ENCODE measurements at places on chromosomes 4 and X.

- no peak for DNase-seq
Measured at GRCh38 chr4:714087-714486, 8.5 kb downstream of the PCGF3 start.

GRCh38 chr4:45453258-45453853, 670.5 kb downstream of the GABRG1 start:
- DNase-seq: no peak

DNA sequence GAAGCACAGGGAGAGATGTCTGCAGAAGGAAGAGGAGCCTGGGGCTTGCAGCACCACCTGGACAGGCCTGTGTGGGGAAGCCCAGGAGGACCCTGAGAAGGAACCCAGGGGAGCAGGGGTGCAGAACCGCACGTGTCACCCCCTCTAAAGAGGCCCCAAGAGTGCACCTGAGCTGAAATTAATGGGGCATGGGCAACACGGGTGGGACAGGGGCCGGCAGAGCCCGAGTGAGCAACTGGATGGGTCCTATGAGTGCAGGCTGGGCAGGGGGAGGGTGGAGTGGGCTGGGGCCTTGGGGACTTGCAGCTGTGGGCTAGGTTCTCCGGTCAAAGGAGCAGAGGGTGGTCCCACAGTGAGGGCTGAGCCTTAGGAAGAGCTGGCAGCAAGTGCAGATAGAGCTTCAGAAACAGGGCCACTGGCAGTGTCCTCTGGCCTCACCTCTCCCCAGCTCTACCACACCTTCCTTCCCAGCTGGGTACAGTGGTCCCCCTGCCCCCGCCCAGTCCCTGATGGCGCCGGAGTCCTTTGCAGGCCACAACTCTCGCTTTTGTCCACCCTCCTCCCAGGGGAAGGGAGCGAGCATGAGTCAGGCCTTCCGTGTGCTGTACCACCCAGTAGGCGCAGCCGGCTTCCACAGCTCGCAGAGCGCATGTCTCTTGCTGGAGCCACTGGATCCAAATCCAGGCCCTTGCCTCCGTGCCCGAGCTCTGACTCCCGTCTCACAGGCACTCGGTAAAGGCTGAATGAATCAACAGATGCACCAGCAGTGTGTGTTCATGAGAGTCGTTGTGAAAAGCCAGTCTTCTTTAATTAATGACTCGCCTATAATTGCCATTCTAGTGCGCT, 131.6 kb downstream of the HMX1 start:
- DNase-seq: no peak

DNA sequence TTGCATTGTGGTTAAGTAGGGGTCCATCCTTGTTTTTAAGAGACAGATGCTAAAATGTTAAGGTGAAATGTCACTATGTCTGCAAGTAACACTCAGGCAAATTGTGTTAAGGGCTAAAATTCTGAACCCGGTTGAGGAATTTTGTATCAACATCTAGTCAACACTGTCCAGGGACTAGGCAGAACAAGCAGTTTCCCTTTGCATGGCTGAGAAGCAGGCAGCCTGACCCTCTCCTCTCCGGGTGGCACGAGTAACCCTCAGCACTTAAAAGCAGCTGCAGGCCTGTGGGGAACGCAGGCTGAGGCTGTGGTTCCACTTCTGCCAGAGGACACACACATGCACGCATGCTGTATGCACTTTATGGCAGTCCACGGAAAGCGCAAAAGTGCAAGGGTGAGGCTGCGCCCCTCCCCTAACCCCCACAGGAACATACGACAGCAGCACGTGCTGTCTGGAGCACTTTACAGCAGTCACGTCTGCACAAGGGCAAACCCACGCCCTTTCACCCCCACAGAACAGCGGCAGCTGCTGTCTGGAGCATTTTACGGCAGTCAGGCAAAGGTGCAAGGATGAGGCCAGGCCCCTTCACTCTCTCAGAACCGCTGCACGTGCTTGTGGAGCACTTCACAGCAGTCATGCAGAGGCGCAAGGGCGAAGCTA, 619 bp upstream of the MPC1L start:
- no peak for DNase-seq

DNA sequence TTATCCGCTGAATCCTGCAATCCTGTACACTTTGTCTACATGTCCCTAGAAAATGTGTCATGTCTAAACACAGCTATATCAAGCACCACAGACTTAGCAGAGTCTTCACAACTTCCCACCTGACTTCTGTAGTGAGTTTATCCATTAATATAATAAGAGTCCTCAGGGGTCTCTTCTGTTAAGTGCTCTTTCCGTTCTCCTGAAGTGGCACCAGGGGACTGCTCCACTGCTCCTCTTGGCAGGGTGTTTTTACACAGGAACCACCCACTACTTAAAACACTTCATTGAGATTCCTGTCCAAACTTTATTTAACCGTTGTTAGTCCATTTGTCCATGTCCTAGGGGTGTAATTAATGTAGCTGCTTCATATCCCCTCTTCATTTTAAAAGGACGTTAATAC, 1000.4 kb downstream of the STPG2 start:
- DNase-seq: no peak

DNA sequence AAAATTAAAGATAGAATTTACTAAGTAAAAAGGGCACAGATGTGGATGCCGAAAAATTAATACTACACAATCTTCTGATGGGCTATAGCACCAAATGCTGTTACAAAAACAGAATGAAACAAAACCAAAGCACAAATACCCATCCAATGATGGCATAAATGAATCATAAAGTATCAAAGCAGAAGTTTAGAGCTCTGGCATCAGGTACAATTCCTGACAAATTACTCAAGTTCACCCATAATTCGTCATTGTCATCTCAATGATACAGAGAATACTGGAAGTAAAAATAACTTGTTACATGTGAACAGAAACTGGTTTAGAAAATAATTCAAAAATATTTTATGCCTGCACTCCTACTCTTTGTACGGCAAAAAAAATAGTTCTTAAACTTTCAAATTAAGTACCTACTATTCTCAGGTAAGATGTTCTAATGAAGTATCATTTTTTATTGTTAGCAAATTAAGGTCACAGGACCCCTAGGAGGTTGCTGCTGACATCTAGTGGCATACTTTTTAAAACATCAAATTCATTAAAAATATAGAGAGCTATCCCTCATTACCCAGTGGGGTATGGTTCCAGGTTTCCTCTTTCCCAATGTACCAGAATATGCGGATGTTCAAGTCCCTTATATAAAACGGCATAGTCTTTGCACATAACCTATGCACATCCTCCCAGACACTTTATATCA, 126.1 kb downstream of the INPP4B start:
- no peak for DNase-seq

DNA sequence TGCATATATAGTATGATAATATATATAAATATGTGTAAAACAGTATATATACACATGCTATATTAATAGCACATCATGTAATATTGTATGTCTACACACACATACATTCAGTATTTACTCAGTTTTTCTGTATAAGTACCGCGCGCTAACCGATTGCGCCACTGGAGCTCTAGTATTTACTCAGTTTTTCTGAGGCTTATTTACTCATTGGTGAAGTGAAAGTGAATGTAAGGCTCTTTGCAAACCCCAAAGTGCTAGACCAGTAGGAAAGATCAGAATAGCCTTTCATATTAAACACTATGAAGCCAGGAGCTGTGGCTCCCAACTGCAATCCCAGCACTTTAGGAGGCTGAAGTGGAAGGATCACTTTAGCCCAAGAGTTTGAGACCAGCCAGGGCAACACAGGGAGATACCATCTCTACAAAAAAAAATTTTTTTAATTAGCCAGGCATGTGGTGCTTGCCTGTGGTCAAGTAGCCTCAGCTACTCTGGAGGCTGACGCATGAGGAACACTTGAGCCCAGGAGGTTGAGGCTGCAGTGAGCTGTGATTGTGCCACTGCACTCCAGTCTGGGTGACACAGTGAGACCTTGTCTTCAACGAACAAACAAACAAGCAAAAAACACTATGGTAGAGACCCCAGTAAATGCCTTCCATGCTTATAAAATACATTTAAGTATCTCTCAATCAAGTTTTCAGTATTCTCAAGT, 125.8 kb downstream of the KIT start:
- DNase-seq: no peak

- no peak for DNase-seq
Measured at GRCh38 chr4:70667740-70668535, 1.6 kb upstream of the JCHAIN start.

- no peak for DNase-seq
Measured at GRCh38 chr4:143358923-143359643, 22.4 kb downstream of the GAB1 start.

GRCh38 chrX:120302434-120302833, 8.8 kb downstream of the TMEM255A start:
- DNase-seq: no peak

DNA sequence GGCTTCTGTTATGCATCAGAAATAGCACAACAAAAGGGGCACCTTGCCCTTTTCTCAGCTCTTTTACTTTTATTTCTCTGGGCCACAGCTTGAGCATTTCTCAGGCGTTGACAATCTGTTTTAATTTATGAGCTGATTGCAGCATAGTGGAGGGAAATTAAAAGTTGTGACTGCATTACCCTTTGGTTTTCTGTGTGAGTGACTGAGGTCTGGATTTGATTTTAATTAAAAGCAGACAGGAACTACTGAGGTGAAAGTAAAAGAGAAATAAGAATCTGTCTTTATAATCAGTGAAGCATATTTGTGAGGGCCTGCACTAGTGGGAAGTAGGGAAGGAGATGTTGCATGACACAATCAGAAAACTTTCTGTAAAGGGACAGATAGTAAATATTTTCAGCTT, 43.4 kb upstream of the GEMIN8 start:
- DNase-seq: no peak

GRCh38 chrX:119410027-119410819, 11.1 kb downstream of the SLC25A43 start:
- peak; percentile 60 for DNase-seq

- DNase-seq: no peak
Measured at GRCh38 chr4:165204462-165204830, 2.9 kb upstream of the KLHL2 start.

DNA sequence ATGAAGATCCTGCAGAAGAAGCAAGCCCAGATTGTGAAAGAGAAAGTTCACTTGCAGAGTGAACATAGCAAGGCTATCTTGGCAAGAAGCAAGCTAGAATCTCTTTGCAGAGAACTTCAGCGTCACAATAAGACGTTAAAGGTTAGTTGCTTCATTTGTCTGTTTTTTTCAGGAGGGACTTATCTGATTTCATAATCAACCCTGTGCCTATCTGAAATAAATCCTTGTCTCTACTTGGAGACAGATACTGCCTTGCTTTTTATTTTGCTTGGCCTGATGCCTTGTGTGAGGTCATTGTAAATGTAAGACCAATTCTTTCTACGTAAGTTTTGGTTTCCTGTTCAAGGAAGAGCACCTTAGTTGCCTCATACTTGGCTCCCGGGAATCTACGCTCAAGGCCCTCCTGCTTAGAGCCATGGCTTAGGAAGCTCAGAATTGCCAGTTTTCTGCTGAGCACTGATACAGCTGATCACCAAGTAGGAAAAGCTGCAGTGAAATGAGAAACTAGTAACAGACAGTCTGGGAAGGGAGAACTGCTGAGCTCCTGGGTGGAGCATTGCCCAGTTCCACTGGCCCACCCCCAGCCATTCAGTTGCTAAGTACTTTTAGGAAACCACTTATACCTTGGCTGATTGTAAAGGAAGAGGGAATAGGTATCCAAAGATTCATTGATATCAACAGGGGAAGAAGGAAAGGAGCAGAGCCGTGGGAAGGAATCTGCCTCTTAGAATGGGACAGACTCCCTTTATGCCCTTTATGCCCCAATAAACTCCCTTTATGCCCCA, 41.8 kb downstream of the RBBP7 start:
- DNase-seq: peak; percentile 48

- no peak for DNase-seq
Measured at GRCh38 chr4:54277691-54278090, 48.6 kb downstream of the PDGFRA start.

DNA sequence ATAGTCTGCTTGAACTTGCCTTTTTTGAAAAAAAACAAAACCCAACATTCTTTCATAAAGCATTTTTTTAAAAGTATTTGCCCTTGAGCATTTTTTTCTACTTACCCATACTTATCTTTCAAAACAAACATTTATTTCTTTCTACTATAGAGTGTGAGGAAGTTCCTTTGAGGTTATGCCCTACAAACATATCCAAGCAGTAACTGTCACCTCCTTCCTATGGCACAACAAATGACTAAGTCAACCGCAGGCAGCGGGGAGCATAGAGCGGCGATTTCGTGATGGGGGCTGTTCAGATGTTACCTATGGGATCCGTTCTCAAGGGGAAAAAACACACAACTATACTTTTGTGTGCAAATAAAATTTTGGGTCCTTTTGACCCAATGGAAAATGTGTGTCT, 19.4 kb downstream of the SPRY1 start:
- no peak for DNase-seq

- DNase-seq: no peak
Measured at GRCh38 chrX:39815631-39816030, 282.1 kb downstream of the BCOR start.

- DNase-seq: no peak
Measured at GRCh38 chrX:66035667-66036066, 4.2 kb downstream of the VSIG4 start.

GRCh38 chr4:73028621-73029020, 40.9 kb downstream of the COX18 start:
- DNase-seq: no peak

GRCh38 chr4:140826701-140827027, 70.5 kb upstream of the TBC1D9 start:
- no peak for DNase-seq

DNA sequence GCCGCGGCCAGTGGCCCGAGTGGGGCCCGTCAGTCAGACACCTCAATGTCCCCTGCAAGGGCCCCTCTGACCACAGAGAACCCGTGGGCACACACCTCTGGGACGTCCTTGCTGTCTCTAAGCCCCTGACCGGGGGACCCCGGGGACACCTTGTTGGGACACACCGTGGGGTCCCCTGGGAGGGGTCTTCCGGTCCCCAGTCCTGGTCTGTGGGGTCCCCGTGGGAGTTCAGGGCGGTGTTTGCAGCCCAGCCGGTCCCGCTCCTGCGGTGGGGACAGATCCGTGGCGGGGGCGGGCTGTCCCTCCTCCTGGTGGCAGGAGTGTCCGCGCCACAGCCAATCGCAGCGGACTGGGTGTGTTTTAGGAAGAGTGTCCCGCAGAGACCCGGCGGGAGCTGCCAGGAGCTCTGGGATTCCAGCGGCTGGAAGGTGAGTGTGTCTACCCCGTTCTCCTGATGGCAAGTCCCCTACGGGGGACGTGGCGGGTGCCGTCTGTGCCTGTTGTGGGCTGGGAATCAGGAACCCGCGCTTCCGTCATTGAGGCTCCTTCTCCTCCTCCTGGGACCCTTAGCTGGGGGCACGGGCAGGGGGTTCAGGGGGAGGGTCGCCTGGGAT, 5.1 kb upstream of the PLCXD1 start:
- peak; percentile 51 for DNase-seq

DNA sequence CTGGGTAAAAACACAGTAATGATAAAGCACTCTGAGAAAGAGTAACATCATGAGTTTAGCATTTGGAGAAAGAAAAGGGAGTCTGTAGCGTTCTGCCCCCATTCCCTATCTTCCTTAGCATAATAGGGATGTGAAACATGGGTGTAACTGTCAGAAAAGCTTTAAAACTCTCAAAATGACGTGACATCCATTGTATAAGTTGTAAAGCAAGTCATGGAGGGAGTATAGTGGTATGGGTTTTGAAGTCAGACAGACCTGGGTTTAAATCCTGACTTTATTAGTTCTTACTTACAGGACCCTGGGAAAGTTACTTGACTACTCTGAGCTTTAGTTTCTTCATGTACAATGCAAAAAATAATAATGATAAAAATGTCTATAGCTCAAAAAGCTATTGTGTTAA, 17.1 kb downstream of the FBXO8 start:
- DNase-seq: no peak
